ENCODE measurements at places on chromosomes 6 and 20. TPM values are rescaled to one million over a fixed set of nuclear protein-coding genes. Genes with fewer than 3 reads are reported as not detected.

DNA sequence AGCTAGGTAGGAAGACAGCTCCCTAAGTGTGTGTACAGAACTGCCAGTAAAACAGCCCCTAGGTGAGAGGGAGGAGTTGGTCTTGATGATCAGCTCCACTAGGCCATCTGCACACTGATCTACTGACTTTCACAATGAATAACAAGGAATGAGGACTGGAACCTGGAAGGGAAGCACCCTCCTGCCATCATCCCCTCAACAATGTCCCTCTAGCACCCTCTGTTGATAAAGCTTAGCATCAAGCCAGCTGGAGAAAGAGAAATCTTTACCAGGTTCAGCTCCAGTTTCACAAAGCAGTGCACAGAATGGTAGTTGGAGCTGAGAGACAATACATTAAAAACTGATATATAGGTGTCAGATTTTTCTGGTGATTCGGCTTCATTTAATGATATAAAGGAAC lies 57.2 kb upstream of the IRAK1BP1 start:
- no peak for DNase-seq

DNA sequence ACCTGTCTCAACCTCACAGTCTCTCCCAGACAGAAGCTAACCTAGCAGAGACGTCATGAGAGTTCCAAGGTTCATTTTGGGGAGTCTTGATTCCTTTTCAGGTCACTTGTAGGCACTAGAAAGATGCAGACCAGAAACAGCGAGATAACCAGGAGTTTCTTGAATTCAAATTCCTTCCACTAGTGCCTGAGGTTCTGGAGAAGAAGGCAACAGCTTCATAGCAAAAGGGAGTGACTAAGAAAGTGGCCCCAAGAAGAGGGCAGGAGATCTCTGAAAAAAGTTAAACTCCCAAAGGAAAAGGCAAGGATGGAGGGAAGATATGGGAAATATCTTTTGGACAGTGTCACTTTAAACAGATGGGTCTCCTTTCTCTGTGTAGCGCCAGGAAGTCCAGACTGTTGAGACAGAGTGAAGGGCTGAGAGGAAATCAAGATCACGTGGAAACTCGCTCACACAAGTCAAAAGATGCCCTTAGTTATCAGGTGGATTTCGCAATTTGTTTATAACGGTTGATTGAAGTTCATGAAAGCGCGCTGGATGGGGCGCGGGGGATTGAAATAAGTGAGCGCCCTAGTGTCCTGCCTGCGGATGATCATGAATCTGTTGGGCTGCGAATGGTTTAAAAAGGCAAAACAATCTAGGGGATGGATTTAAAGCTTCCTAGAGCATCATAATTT lies 4.8 kb upstream of the PRSS16 start:
- DNase-seq = no peak

DNA sequence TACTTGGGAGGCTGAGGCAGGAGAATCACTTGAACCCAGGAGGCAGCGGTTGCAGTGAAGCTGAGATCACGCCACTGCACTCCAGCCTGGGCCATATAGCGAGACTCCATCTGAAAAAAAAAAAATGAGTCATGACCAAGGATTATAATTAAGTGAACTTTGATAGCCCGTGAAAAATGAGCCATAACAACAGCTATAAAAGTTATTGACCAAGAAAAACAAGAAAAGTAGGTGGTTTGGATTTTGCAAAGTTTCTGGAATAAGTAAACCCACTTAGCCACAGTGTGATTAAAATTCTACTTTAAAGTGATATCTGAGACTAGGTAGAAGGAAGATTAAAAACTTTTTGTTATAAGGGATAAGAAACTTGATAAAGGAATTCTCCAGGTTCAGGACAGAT lies 25.9 kb upstream of the BCLAF1 start:
- DNase-seq = no peak

DNA sequence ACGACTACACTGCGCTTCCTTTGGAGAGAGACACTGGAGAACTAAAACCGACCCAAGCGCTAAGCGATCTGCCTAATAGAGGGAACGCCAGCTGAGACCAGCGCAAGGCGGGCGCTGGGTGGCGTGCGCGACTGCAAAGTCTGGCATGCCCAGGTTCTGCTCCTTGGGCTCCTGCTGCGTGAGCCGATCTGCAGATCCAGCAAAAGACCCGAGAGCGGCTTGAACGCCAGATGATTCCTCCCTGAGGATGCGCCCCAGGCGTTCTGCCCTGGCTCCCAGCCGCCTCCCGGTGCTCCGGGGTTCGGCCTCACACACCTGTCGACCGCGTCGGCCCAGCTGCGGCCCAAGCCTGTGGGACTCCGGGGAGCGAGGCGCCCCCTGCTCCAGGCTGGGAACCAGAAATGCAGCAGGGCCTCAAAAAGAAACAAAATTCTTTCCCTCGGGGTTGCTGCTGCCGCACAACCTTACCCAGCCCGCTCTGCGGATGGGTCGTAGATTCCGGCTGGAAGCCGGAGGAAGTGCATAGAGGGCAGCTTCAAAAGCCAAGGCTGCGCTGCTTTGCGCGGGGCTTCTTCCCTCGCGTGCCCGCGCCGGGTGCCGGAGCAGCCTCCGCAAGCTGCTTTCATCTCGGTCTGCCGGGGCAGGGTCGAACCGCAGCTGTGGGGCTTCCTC lies 17.9 kb upstream of the PRDM13 start:
- peak; percentile 86 for DNase-seq

DNA sequence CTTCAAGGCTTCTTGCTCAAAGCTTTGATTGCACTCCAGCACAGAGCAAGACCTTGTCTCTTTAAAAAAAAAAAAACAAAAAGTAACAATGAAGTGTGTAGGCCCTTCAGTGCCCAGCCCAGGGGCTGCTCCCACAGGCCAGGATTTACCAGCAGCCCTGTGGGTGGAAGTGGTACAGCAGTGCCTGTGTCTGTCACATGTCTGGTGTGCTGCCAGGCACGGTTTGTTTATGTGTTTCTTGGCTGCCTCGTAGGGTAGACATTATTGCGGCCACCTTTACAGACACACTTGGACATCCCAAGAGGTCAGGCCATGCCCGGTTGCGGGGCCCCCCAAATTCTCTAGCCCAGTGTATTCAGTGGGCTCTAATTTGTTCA lies 12.7 kb downstream of the DYNLRB1 start:
- no peak for DNase-seq

DNA sequence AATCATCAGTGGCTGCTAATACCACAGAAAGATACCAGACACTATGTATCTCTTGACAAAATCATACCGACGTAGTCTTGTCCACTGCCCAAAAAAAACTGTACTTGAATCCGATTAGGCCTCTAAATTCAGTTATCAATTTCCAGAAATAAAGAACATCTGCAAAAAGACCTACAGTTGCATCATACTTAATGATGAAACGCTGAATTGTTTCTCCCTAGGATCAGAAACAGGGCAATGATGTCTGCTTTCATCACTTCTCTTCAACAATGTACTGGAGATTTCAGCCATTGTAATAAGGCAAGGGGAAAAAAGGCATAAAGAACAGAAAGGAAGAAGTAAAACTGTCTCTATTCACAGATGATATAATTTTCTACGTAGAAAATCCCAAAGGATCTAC lies 152.0 kb downstream of the TASP1 start:
- DNase-seq = no peak

- DNase-seq = no peak
Measured at GRCh38 chr20:17248224-17248623, 21.4 kb downstream of the PCSK2 start.

DNA sequence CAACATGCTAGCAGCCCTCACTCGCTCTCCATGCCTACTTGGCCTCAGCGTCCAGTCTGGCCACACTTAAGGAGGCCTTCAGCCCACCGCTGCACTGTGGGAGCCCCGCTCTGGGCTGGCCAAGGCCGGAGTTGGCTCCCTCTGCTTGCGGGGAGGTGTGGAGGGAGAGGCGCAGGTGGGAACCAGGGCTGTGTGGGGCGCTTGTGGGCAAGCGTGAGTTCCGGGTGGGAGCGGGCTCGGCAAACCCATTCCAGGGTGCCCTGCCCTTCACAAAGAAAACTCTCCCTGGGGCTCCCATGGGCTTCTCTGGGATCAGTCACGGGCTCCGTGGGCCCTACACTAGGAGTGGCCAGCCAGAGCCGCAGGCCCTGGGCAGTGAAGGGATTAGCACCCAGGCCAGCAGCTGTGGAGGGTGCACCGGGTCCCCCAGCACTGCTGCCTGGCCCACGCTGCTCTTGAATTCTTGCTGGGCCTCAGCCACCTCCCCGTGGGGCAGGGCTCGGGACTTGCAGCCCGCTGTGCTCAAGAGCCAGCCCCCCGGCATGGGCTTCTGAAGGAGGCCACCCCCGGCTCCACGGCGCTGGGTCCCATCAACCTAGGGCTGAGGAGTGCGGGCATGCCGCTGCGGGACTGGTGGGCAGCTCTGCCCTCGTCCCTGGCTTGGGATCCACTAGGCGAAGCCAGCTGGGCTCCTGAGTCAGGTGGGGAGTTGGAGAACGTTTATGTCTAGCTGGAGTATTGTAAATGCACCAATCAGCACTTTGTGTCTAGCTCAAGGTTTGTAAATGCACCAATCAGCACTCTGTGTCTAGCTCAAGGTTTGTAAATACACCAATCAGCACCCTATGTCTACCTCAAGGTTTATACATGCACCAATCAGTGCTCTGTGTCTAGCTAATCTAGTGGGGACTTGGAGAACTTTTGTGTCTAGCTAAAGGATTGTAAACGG lies 273.6 kb upstream of the SULF2 start:
- DNase-seq = no peak

GRCh38 chr6:168121303-168121665 lies 42.3 kb upstream of the FRMD1 start:
- DNase-seq = peak; percentile 59

- peak; percentile 77 for DNase-seq
Measured at GRCh38 chr6:13485923-13486562, 1.4 kb downstream of the GFOD1 start.

DNA sequence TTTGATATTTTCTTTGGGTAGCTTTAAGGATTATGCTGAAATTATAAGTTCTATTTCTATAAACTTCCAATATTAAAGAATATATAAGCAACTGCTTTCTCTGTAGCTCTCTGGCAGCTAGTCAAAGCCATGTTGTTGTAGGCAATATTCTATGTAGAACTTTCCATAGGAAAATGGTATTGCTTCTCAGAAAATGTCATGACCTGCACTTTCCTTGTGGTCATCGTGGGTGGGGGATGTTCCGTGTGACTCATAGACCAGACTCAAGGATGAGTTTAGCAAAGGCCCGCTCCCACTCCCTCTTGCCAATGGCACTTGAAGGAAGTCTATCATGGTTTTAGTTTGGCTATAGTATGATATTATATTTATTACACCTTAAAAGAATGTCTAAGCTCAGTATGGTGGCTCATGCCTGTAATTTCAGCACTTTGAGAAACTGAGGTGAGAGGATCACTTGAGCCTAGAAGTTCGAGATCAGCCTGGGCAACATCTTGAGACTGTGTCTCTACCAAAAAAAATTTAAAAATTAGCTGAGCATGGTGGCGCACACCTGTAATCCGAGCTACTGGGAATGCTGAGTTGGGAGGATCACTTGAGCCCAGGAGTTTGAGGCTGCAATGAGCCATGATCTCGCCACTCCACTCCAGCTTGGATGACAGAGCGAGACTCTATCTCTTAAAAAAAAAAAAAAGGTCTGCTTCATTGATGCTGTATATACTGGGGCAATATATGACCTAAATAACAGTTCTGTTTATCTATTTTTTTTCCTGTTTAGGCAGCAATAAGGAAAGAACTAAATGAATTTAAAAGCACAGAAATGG lies 36.6 kb upstream of the LTV1 start:
- no peak for DNase-seq

DNA sequence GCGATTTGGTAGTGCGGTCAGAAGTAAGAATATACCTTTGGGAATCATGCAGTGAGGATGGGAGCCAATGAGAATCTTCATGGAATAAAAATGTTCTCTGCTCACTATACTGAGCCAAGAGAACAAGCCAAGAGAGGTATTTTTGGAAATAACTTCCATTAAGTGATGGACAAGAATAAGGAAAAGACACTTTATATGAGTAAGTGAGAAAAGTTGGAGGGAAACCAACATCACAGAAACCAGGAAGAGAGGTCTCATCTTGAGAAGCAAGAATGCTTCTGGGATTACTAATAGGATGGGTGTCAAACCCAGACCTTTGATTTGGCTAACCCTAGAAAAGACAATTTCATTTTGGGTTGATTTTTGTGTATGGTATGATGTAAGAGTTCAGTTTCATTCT lies 181.2 kb upstream of the JAG1 start:
- DNase-seq = no peak

DNA sequence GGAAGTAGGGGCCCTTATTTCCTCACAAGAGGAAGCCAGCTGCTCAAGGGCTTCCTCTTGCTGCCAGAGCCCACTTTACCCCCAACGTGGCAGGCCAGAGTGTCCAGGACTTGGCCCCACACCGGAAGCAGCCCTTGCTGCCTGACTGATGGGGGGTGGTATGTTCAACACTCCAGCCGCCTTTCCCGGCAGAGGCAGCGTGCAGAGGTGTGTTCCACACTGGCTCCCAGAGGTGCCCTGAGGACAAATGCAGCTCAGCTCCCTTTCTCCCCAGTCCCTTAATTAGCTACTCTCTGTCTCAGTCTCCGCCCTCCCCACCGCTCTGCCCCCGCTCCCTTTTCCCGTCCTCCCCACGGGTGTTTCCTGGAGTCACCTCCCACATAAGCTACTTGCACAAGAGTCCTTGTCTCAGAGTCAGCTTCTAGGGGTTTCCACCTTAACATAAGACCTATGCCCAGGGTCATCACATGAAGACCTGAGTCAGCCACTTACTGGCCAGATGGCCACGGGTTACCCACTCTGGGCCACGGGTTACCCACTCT lies 61.7 kb upstream of the SHLD1 start:
- peak; percentile 54 for DNase-seq

GRCh38 chr6:156809034-156809433 lies 31.9 kb downstream of the ARID1B start:
- DNase-seq = no peak

DNA sequence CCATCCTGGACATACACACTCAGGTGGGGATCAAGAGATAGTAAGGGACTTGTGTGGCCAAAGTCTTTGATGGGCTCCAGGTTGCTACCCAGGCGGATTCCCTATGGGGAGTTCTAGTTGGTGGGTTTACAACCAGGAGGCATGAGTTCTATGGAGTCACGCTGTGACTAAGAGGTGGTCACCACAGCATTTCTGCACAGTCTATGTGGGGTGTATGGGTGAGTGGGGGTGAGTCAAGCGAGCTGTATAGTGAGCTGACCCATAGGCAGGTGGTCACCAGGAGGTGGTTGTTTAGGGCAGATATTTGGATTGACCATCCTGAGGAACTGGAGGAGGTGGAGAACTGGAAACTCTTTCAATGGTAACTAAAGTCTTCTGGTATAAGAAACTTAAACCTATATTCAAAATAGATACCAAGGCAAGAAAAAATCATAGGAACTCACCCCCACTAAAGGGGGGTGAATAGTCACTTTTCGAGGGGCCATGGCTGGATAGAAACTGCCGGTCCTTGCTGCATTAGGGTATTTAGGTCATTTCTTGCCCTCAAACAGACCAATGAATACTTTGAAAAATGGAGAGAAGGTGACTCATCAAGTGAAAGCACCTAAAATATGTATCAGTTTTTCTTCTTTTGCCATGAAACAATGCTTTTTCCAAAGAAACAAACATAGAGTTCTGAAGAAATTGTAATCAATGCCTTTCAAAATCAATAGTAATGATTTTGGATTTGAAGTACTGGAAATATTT lies 84.3 kb upstream of the NRN1 start:
- DNase-seq = no peak

GRCh38 chr6:111483736-111484632 lies 966 bp upstream of the REV3L start:
- peak; percentile 98 for DNase-seq

Gene CCM2L
- total RNA-seq = 7.4 TPM

Gene DLK2
- not detected for total RNA-seq

Gene PTP4A1
- total RNA-seq = 27.0 TPM

Gene SEL1L2
- 6.3 TPM for total RNA-seq

Gene MOG
- total RNA-seq = not detected

Gene GPR6
- not detected for total RNA-seq

All from aorta (tissue), 5 donors.